ENCODE measurements at places on chromosomes 6 and 20. TPM values are rescaled to one million over a fixed set of nuclear protein-coding genes. Genes with fewer than 3 reads are reported as not detected.

DNA sequence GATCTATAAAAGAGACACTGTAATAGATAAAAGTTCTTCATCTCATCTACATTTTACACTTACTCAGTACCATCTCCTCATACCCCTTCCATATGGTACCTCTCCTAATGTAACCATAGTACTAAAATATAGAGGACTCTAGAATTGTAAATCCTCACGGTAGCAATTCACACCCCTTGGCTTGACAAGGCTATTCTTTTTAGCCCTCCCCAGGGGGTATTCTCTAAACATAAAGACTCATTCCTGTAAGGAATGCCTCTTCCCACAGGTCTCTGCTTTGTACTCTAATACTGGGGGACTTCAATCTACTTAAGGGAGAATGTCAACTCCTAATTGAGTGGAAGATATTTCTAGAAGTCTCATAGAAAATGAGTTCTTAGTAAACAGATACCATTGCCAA lies 85.9 kb downstream of the VIP start:
- DNase-seq: no peak

DNA sequence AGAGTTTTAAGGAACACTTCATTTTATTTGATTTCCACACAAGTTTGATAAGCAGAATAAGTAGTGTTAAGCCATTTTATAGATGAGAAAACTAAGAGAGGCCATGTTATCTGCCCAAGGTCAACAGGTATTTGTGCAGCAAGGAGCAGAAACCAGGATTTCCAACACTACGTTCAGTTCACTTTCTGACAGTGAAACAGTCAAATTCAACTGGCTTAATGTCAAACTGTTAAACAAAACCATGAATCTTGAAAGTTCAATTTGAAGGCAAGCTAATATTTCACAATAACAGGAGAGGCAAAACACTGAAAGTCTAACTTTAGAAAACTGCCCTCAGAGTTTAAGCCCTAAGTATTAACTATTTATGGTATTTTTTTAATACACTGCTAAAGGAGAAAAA lies 32.6 kb downstream of the DTNBP1 start:
- no peak for DNase-seq

- DNase-seq: no peak
Observed at GRCh38 chr20:47237715-47238114, 118.8 kb downstream of the ZMYND8 start.

DNA sequence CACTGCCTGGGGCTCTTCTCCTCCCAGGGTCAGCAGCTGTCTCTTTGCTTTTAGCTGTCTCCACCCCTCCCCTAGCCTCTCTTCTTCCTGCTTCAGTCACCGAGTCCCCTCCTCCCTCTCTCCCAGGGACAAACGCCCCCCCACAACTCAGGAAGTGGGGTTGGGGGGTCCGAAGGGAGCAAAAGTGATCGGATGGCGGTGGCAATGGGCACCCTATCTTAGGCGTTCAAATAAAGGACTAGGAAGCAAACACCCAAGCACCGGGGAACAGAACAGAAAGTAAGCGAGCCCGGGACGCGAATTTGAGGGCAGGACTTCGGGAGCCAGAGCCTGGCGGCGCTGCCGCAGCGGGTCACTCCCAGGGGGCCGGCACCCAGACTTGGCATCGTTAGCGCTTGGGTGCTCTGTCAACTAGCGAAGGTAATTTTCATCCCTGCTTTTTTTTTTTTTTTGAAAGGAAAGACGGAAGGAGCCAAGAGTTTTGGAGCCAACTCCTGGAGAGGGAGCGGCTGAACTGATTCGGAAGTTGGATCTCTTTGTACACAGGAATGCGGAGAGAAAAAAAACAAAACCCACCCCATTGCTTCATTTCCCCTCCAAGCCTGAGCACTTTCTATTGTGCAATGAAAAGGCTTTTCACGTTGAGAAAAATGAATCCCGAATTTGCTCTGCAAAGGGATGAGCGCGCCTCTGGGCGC lies 815 bp upstream of the ITPR3 start:
- DNase-seq: peak; percentile 76

GRCh38 chr6:37739618-37740017 lies 41.9 kb upstream of the MDGA1 start:
- no peak for DNase-seq

Gene C20orf141
- 0.19 TPM for polyA plus RNA-seq

Gene SPEF1
- polyA plus RNA-seq: 1.7 TPM

- DNase-seq: no peak
Observed at GRCh38 chr6:43092635-43093034, 16.5 kb downstream of the PTK7 start.

GRCh38 chr6:72955666-72956065 lies 269.6 kb downstream of the KHDC1L start:
- no peak for DNase-seq

DNA sequence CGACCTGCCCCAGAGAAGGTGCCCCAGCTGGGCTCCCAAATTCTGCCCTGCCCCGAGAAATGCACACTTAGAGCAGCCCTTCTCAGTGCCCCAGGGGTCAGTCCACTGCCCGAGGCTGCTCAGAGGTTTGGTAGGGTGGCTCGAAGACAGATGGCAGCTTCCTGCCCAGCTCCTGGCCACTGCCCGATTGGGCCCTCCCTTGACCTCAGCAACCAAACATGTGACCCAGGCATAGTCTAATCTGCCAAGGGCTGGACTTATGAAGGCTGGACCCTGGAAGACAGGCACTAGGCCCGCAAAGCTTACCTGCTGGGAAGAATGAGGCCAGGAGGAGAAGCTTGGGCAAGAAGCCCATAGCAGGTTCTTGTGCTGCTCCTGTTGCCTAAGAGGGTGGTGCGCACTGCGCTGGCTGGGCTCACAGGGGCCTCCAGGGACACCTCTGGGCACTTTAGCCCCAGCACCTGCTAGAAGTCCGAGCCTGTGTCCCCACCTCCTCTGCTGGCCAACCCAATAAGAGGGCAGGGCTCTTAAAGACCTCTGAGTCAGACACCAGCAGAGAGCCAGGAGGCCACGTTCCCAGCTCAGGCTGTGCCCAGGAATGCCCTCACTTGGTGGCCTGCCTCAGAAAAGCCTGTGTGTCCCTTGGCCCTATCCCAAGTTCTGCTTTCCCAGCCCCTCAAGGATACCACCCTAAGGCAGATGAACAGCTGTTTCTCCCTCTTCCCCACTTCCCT lies 5.5 kb downstream of the SIGLEC1 start:
- no peak for DNase-seq
